NB4 (cell line): ENCODE measurements at places on chromosomes 7 and 10.
A peak's percentile ranks its signal among the peaks of the same experiment; 100 is the strongest.

DNA sequence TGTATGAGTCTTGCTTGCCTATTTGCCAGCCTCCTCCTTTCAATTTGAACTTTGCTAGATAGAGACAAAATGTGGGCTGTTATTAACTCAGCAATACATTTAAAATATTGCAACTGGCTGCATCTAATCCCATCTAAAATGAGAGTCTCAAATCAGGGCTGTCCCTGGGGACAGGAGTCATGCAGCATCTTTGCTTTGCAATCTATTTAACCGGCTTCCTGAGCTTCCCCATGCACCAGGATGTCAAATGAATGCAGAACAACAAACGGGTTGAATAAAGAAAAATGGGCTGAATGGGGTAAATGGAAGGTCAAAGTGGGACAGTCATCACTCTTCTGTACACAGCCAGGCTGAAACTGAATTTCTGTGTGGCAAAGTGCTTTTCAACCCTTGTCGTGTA, 89.2 kb downstream of the AOAH start:
- DNase-seq, result no peak

- DNase-seq, result no peak
Observed at GRCh38 chr10:84478151-84478550, 149.8 kb downstream of the CCSER2 start.

- no peak for DNase-seq
Observed at GRCh38 chr7:72234086-72234485, 178.1 kb downstream of the CALN1 start.

DNA sequence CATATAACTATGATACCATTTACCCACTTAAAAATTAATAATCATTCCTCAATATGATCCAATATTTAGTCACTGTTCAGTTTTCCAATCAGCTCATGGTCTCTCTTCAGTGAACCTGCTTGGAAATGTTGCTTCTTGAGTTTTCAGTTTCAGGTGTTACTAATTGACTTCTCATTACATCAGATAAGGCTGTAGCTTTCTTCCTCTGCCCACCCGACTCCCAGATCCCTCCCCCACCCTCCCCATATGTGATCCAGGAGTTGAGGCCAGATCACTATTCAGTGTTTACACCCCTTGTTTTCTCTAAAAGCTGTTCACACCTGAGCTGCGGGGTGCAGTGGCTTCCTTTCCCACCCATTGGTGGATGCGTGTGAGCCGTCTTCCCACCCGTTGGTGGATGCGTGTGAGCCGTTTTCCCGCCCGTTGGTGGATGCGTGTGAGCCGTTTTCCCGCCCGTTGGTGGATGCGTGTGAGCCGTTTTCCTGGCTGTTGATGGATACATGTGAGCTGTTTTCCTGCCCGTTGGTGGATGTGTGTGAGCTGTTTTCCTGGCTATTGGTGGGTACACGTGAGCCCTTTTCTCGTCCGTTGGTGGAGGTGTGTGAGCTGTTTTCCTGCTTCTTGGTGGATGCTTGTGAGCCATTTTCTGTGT, 3.2 kb upstream of the MTG1 start:
- no peak for DNase-seq

DNA sequence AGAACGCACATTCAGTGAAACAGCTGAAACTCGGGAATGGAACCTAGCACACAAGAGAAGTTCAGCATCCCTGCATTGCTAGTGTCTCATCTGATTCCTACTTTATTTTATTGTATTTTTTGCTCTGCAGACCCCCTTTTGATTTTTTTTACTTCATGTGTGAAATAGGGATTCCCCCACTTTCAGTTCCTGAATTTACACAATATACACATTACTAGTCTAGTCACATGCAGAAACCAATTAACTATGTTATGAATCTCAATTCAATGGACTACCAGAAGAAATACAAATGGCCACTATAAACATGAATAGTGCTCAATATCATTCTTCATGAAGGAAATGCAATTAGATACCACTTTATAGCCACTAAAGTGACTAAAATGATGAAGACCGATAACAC, 386.1 kb upstream of the COBL start:
- DNase-seq, result no peak

GRCh38 chr7:75614401-75614800, 122.3 kb downstream of the SPDYE5 start:
- DNase-seq, result peak; percentile 94

DNA sequence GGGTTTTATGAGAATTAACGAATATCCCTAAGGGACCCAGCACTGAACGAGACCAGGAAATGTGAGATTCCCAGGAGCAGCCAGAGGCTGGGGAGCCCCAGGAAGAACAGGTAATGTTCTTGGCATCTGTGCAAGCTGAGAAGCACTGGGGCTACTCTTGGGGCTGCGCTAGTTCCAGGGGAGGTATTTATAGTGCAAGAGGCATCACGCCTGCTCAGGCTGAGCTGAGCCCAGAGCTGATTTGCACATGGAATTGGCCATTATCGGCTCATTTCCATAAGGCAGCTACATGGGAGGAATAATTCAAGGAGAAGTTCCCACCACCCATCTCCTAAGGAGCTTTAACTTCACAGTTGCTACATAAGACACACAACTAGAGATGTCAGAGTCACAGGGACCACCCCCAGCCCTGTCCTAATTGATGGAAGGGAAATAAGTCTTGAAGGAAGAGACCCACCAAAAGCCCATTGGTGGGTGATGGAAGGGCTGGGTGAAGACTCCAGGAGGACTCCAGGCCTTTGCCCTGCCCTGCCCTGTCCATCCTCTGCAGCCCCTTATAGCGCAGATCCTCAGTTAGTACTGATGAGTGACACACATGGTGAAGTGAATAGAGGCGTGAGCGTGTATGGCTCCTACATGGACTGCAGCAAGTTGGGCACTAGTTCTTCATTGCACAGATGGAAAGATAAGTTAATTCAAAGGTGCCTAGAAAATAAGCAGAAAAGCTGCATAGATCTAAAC, 178.9 kb downstream of the GRID1 start:
- DNase-seq, result no peak

DNA sequence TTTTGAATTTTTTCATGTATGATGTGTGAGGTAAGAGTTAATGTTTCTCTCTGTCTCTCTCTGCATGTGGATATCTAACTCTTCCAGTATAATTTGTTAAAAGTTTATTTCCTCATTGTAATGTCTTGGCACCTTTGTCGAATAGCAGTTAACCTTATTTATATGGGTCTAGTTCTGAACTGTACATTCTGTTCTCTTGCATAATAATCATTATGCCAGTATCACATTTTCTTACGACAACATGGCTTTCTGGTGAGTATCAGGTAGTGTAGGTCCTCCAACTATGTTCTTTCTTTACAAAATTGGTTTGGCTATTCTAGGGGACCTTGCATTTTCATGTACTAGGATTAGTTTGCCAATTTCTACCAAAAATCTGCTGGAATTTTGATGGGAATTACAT, 337.0 kb upstream of the FZD8 start:
- no peak for DNase-seq

- DNase-seq, result peak; percentile 50
Observed at GRCh38 chr7:18064242-18064838, 36.7 kb upstream of the PRPS1L1 start.

DNA sequence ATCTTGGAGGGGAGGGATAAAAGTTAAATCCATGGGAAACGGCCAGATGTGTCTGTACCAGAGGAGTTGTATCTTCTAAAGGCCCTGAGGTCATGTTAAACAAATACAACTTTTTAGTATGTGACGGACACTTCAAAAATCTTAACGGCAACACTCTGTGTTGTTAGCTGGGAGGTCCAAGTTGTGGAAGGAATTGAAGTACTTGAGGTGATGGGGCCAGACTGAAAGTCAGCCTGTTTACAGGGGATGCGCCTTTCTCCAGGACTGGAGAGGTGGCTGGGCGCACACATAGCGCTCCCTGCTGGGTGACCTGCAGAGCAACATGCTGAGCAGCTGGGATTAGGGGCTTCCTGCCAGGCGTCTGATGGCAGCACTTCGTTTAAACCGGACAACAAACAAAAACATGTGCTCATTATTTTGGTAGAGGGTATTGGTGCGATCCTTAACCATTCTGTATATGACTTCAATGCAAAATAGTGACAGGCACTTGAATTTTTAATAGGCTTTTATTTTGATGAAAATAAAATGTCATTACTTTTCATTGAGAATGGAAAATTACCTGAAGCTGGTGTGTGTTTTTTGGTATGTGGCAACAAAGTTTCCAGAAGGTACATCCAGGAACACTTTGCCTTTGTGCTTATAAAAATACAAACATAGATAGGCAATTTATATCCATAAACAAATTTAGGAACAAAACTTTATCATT, 198.2 kb downstream of the MLLT10 start:
- peak; percentile 71 for DNase-seq

GRCh38 chr10:119754936-119755335, 29.1 kb downstream of the INPP5F start:
- DNase-seq, result no peak

GRCh38 chr7:101172854-101173751, 7.0 kb downstream of the NAT16 start:
- DNase-seq, result no peak

DNA sequence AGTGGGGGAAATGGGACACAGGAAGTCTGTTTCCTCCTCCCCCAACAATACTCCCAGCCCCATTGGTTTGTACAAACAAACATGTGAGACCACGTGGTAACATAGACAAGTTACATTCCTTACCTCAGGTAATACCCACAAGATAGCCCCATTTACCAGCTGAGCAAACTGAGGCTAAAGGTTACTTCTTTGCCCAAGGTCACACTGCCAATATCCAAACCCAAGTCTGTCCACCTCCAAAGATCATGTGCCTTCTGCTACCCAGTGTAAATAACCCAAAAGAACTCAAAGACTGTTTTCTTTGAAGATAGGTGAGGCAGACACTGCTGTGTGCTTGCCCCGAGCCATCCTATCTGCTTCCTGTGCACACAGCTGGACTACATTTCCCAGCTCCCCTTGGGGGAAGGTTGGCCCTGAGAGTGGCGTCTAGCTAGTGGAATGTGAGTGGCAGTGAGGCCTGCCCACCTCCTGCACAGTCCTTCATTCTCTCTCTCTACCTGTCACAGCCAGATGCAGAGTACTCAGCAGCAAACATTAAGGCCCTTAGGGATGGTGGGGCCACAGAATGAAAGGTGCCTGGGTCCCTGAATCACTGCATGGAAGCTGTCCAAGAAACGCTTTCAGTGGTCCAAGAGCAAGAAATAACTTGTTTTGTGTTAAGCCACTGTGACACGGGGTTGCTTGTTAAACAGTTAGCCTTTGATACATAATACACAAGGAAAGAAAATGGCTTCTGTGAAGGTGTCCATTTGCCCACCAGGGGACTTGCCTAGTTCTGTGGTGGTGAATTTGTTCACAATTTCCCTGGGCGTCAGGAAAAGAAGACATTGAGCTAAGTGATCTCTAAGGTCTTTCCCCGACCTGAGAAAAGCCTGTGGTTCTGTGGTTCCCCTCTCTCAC, 257.7 kb upstream of the NFE2L3 start:
- peak; percentile 60 for DNase-seq

DNA sequence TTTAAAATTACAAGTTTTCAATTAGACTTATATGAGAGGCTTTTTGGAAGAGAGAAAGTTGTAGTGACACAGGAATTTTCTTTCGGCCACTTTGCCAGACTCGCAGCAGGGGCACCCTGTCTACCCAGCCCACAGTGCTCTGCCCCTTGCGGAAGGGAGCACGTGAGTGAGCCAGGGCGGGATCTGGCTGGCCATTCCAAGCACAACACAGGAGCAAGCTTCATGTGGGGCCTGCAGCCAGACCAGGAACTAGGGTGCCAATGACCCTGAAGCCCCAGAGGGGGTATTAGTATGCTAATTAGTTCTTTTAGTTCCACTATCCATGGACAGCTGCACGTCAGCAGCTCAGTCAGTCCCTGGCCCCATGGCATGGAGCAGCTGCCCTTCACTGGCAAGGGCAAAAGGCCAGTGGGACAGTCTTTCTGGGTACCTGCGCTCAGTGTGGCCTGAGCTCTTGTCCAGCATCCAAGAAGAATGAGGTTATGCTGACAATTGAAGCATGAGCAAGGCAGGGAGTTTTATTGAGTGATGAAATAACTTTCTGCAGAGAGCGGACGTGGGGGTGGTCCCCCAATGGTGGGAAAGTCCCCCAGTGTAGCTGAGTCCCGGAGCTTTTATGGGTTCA, 251.1 kb upstream of the CSTF2T start:
- DNase-seq, result no peak

DNA sequence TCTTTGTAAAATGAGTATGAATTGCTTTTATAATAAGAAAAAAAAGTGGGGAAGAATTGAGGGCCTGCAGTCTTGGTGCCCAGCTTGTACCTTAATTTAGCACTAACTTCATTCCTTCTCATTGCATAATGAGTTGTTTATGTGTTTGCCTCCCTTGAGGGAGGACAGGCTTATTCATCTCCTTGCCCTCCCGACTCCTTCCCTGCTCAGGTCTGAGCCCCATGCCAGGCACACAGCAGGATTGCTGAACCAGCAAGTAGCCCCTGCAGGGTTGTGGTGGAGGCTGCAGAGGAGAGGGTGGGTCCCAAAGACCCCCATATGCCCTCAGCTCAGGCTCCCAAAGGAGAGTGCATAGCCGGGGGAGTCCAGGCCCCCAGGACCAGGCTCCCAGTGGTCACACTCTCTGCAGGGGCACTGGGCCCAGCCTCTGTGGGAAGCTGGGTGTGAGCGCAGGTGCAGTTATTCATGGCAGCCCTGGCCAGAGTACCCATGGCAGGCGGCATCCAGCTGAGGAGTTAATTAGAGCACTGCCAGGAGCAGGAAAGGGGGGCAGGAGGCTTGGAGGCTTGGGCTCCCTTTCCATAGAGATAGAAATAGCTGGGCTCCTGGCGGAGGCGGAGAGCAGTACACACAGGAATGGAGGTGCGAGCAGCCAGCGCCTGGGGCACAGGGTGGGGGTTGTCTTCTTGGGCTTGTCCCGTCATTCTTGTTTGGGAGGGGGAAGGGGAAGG, 28.2 kb upstream of the GOLGA7B start:
- DNase-seq, result no peak

DNA sequence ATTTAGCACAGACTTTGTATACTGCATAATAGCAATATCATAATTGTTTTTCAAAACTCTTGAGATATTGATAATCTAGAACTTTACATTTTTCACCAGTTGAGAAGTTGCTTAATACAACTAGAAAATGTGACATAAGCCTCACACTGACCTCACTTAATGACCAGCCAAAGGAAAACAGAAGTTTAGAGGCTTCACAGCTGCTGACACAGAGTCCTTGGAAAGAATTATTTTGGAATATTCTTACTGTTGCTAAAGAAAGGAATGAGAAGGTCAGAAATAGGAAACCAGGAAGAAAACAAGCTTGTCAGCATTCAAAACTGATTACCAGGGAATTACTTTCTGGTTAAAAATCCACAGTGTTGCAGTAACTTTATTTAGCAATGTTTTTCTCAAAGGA, 35.5 kb upstream of the WASL start:
- DNase-seq, result no peak

- DNase-seq, result no peak
Observed at GRCh38 chr10:28566458-28567015, 33.6 kb downstream of the WAC start.

GRCh38 chr10:37948210-37948609, 28.2 kb downstream of the ZNF25 start:
- DNase-seq, result no peak

DNA sequence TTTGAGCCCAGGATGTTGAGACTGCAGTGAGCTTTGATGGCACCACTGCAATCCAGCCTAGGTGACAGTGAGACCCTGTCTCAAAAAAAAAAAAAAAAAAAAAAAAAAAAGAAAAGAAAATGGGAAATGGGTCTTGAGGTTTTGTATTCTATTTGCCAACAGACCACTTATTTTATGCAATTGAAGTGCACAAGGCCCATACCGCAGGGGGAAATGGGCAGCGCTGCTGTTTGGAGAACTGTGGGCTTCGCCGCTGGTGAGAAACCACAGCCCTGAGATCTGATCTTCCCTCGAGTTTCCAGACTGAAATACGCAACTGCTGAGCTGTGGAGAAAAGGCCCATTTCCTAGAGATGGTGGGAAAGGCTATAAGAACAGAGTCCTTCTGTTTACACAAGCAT, 512.0 kb downstream of the TCERG1L start:
- DNase-seq, result peak; percentile 81

- no peak for DNase-seq
Observed at GRCh38 chr10:82128527-82128926, 253.5 kb downstream of the NRG3 start.
